ENCODE measurements at places on chromosomes 1 and 21.

- no peak for DNase-seq
Measured at GRCh38 chr1:65477414-65478378, 57.2 kb downstream of the LEPR start.

GRCh38 chr1:42146626-42147320, 6.4 kb upstream of the GUCA2B start:
- DNase-seq = peak; percentile 66

DNA sequence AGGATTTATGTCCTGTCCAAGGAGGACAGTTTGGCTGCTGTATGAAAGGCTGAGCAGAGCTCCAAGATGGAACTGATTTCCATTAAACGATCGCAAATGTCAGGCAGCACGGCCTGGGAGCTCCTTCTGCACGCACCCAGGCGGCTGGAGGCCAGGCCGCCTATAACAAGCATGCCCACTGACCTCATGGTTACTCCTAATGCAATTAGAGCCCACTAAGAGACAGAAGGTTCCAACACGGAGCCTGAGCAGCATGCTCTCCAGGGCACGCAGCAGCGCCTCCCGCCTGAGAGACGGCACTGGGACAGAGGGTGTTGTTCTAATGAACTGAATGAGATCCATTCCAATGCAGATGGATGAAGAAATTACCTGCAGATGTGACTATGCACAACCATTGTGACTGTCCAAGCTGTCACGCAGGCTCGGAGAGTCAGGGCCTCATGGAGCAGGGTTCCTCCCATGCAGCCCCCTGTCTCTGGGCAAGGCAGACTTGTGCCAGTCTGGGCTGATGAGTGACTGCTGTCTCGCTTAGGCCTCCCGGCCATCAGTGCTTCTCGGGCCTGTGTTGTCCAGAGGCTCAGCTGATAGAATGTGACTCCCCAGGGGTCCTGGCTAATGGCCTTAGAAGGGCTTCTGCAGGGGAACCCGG, 25.2 kb upstream of the CDCA8 start:
- DNase-seq = no peak

GRCh38 chr21:34870246-34870645, 178.9 kb downstream of the RUNX1 start:
- no peak for DNase-seq

- DNase-seq = no peak
Measured at GRCh38 chr1:104592926-104593325, 843.2 kb downstream of the AMY1C start.

DNA sequence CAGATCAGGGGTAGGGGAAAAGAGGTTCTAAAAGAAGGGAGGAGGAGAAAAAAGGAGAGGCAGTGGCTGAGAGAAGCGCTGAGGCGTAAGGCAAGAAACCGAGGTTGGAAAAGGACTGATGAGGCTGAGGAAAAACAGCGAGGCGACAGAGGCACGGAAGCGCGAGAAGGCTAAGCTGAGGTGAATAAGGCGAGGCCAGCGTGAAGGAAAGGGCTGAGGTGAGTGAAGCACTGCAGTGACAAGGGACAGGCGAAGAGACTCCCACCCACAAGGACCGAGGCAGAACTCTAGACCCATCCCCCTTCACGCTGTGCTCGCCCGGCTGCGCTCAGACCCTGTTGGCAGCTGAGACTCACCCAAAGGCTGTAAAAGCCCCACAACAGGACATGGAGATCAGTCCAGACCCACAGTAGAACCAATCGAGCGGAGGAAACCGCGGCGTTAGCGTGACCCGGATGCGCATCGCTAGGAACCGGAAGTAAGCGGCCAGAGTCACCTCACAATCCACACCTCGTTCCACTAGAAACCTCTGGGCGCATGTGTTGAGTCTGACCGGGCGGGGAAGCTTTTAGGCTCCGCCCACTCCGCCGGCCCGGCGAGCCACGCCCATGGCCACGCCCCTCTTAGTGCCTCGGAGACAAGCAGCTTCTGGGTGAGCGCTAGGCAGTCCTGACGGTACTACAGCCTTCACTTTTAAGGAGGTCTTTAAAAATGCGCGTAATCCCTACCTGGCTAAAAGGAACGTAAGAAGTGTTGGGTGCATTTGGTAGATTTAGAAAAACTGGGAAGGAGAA, at the start of gene EYA3:
Gene EYA3, minus strand, starts transcription at position 443 of the 794 bp plus-strand sequence. CDS start 30,584 bp downstream, outside the sequence.
- DNase-seq = peak; percentile 90

DNA sequence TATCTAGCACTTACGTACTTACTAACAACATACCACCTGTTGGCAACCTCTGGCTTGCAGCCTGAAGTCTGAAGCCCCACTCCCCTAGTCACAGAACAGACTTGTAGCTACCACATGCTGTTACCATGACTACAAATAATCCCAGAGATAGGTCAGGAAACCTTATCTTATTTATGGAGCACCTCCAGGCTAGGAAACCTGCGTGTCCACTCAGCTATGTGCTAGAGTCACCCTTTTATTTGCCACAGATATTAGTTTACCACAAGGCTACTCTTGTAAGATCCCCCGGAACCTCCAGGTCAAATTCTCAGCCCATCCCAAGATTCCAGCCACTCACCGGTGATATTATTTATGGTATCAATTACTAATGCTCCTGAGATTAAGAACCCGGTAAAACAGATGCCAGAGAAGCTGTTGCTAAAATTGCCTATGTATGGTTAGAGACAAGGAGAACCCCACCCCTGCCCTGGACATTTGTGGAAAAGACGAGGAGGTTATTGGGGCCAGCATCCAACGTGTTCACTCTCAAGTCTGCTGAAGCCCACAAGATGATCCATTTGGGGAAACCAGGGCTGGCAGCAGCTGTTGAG, 116.5 kb downstream of the TBX15 start:
- no peak for DNase-seq

- no peak for DNase-seq
Measured at GRCh38 chr1:244964112-244964971, 100.0 kb upstream of the HNRNPU start.

DNA sequence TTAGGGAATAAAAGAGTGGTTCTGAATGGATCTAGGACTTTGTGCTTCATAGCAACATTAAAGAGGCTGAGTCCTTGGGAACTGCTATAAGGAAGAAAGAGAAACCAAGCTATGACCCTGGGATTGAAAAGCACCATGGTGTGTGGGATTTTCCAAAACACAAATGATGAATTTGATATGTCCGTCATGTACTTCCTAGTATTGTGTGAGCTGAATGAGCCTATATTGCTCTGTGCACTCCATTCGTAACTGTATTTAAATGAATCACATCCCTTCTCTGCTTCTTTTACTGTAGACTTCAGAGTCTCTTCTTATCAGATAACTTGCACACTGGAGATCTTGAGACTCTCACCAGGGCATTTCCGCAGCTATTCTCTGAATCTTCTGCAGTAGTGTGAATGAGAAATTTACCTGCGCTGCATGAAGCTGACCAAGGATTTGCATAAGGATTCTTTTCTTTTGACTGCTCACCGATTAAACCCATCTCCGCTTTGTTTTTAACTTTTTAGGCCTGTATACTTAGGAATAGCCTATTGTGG, 23.1 kb upstream of the OR10J4 start:
- no peak for DNase-seq

DNA sequence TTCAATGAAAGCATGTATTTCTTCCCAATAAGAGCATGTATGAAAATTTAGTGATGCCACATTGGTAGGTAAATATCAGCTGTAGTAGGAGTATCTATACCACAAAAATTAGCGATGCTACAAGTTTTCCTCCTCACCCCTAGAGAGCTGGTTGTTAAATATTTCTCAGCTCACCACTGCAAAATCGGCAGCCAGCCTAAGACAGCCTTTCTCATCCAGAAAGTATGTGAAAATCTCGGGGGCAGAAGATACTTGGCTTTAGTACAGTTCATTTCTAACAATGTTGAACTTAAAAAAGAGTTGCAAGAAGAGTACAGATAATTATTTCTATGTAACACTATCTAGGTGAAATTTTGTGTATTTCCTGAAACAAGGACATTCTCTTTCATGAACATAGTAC, 235.4 kb downstream of the TPR start:
- no peak for DNase-seq

DNA sequence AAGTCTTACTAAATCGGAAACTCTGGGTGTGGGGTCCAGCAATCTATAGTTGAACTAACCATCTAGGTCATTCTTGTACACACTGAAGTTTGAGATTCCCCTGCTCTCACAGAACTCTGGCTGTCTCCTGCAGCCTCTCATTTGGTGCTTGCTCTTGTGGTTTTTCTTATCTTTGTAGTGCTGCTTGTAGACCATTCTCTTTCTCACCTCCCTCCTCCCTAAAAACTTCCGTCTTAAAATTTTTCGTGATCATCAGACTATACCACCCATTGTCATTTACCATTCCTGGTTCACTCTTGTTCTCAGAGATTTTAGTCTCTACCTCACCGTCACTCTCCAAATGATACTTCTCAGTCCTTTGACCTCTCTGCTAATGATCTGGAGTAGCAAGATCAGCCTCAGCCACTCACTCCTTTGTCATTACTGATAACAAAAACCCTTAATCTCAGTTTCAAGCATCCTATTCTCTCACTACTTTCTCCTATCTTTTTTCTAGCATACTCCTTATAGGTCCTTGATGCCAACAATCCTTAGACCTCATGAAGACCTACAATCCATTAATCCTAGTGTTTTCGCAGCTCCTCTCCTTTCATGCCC, 13.0 kb upstream of the EPHX4 start:
- no peak for DNase-seq

GRCh38 chr21:26050857-26051256, 119.7 kb downstream of the APP start:
- no peak for DNase-seq

DNA sequence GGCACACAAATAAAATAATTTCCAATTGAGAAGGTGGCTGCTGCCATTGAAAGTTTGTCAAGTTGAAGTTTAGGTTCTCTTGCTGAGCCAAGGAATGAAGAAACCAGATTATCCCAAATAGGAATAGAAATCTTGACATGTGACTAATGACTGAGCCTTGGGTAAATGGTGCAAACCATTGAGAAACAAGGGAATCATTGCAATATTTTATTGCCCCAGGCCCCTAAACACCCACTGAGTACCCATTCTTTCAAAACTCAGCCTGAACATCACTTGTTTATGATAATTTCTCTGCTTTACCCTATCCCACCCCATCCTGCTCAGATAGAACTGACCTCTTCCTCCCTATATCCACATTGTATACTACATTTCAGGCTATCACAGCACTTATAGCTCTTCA, 46.6 kb upstream of the VTCN1 start:
- no peak for DNase-seq

DNA sequence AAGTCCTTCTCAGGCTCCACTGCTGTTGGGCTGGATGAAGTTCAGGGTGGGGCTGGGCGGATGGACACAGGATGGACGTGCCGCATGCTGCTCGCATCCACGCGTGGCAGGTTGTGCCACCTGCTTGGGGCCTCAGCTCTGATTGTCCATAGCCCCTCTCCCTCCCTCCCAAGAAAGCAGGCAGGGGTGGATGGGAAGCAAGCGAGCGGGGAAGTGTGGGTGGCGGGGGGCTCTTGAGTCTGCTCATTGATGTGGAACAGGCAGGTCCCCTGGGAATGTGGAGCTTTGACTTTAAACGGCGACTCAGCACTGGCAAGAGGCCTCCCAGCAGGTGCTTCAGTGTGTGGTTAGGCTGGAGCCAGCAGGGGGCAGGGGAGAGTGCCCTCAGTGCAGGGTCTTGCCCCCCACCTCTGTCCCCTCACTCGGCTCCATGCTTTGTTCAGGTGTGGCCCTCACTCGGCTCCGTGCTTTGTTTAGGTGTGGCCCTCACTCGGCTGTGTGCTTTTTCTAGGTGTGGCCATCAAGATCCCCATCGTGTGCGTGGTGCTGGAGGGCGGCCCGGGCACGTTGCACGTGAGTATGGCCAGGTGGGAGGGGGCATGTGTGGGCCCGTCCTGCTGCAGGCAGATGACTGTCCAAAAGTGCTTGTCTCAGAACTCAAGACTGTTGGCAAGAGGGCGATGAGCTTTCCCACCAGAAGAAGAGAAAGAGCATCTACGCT, 23.9 kb downstream of the TRPM2 start:
- DNase-seq = no peak

GRCh38 chr21:41086569-41086968, 81.4 kb upstream of the BACE2 start:
- no peak for DNase-seq

DNA sequence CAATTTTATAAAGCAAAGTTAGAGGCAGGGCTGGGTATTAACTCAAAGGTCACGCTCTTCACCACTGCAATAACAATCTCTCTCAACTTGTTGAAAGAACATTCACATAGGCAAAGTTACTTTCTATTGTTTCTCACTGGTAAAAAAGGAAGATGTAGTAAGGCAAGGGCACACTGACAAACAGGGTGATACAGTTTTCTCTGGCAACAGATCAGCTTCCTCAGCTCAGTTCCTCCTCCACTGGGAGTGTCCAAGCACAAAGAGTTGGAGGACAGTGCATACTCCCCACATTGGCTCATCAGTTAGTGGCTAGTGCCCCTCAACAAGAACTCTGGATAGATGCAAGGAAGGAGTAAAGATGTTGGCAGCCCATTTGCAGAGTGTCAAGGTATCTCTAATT, 3.7 kb downstream of the PLPPR4 start:
- DNase-seq = no peak

DNA sequence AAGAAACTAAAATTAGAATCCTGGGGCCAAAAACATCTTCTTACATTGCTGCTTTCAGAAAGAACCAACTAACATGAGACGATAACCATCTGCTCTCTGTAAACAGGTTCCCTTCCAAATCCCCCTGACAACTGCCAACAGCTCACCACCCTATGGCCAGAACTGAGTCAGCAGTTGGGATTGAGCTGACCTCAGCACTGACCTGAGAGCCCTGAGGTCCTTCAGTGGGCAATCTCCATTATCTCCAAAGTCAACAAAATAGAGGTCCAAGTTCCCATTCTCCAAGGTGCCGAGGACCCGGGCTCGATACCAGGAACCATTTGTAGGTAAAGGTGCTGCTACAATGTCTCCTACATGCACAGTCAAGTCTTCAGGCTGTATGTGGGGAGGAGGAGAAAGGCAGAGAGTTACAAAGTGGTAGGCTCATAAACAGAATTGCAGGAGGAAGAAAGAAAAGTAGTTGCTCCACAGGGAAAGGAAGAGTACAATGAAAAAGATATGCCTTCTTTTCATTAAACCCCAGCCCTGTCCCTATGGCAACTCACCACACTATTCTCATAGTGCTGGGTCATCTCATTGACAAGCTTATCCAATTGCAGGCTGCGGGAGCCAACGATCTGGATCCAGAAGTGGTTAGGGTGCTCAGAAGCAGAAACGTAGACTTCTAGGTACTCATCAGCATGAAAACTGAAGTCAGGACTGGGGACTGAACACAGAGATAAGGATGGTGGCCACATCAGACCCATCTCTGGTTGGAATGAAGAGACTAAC, 12.8 kb upstream of the MRPL9 start:
- no peak for DNase-seq

DNA sequence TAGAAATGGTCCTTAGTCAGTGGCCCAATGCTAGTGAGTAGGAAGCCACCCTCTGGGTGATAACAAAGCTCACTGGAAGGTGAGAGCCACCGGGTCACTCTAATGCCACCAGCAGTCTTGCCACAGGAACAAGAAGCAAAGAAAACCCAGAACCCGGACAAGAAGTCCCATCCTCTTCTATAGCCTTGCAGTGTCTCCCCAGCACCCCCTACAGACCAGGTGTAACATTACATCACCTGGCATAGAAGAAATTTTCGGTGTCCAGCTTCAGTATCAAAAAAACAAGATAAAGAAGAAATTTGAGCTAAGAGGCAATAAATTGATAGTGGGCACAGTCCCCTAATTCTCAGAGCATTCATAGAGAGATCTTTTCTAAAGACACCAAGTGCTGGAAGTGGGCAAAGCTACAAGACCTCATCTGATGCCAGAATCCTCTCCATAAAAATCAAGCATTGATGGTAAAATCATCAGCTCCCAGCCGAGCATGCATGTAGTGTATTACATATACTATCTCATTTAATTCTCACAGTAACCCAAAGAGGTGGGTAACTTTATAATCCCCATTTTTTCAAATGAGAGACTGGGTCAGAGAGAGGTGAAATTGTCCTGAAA, 491.0 kb downstream of the MATN1 start:
- DNase-seq = peak; percentile 27

Data from HuH-7.5 (cell line).